ENCODE measurements at places on chromosomes 7 and 10. TPM values are rescaled to one million over a fixed set of nuclear protein-coding genes. Genes with fewer than 3 reads are reported as not detected.

FOXL3 gene
- 4.5 TPM for total RNA-seq

KCNIP2 gene
- 5.6 TPM for total RNA-seq

HOXA4 gene
- 1.7 TPM for total RNA-seq

LBX1 gene
- total RNA-seq: 0.12 TPM

ATP6V1F gene
- total RNA-seq: 166 TPM

AKR1C1 gene
- 23.2 TPM for total RNA-seq

BMPER gene
- total RNA-seq: 2.8 TPM

THSD7A gene
- total RNA-seq: 6.8 TPM

ECHDC3 gene
- total RNA-seq: 83.8 TPM

ZC3HAV1L gene
- 22.4 TPM for total RNA-seq

TMEM225B gene
- 62.1 TPM for total RNA-seq

HOXA2 gene
- total RNA-seq: 0.31 TPM

VPS41 gene
- 52.7 TPM for total RNA-seq

- DNase-seq: no peak
These were observed 32.4 kb downstream of the DRGX start for GRCh38 chr10:49363309-49364031.

DNA sequence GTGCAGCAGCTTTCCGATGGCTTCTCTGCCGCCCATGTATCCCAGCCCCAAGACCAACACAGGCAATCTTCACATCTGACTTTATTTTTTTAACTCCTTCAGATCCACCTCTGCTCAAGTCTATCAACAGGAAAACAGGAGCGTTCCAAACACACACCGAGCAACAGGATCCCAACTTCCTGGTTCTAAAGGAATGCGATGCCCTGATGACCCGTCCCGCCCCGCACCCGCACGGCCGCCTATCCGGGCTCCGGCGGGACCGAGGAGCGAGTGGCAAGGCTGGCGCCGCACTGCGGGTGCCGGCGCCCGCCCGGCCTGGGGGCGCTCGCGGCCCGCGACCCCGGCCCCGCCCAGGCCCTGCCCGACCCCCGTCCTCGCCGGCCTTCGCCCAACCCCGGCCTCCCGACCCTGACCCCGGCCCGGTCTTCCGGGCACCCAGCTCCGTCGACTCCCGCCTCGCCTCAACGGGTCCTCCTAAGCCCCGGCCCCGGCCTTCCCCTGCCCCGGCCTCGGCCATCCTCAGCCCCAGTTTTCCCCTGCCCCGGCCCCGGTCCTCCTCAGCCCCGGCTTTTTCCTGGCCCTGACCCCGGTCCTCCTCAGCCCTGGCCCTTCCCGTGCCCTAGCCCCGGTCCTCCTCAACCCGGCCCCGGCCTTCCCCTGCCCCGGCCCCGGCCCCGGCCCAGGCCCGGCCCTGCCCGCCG, 730 bp downstream of the LARP4B start:
- peak; percentile 28 for DNase-seq

DNA sequence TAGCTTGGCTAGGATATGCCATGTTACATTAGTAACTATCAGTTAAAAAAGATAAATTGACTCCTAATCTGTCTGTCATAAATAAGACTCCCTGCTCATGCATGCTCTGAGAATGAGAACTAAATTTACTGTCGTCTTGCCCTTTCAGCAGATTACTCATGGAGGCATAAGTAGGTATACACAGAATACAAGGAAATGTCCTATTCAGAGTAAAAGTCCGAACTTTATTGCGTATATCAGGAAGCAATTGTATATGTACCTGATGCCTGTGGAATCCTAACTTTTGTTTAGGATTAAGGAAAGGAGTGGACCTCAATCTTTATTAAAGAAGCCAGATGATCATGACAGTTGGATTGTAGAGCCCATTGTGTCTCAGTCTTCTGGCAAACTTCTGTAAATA, 118.6 kb downstream of the THSD7A start:
- no peak for DNase-seq

GRCh38 chr7:22724861-22725260, 2.1 kb upstream of the IL6 start:
- DNase-seq: no peak

DNA sequence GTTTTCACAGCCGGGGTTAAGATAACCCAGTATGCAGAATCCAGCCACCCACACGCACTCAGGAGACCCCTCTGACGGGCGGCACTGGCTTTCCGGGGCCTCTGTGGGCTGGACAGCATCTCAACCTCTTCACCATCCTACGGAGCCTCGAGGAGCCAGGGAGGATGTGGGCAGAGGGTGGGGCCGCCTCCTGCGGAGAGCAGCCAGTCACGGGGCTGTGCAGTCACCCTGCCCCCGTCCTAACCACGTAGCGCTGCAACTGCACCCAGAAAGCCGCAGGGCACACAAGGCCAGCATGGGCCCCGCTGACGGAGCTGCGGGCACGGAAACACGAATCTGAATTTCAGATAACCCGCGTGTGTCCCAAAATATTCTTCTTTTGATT, 270.3 kb downstream of the ELFN1 start:
- peak; percentile 62 for DNase-seq

GRCh38 chr7:81583882-81584533, 185.8 kb downstream of the HGF start:
- DNase-seq: no peak

DNA sequence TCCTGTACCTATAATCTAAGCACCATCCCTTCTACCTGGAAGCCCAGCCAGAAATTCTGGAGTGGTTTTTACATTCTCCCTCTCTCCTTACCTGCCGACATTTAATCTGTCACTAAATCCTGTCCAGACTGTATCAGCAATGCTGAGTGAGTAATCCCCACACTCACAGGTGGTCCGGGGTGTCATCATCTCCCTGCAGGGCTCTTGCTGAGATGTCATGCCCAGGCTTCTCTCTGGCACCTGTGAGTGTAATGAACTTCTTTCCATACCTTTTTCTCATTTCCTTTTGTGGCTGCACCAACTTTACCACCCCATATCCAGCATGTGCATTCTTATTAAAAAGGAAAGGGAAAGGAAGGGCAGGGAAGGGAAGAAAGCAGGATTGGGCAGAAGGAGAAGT, 355.2 kb downstream of the CCSER2 start:
- no peak for DNase-seq

DNA sequence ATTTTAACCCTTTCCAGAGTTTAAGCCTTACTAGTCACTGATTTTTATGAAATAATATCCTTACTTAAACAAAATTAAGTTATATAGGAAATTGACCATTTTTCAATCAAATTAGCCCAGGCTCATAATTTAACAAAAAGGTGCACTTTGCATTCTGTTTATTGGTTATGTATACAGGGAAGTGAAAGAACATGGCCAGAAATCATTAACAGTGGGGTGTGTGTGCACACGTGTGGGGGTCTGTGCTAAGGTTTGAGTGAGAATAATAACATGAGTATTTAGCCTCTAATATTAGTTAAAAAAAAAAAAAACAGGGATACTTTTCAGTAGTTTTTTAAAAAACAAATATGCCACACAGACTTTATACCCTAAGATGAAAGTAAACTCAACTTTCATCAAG, 510.5 kb upstream of the PFKP start:
- DNase-seq: no peak

GRCh38 chr10:15321431-15322341, 49.4 kb downstream of the FAM171A1 start:
- no peak for DNase-seq

- no peak for DNase-seq
These were observed 243.8 kb upstream of the KIAA1217 start for GRCh38 chr10:23965123-23965522.

DNA sequence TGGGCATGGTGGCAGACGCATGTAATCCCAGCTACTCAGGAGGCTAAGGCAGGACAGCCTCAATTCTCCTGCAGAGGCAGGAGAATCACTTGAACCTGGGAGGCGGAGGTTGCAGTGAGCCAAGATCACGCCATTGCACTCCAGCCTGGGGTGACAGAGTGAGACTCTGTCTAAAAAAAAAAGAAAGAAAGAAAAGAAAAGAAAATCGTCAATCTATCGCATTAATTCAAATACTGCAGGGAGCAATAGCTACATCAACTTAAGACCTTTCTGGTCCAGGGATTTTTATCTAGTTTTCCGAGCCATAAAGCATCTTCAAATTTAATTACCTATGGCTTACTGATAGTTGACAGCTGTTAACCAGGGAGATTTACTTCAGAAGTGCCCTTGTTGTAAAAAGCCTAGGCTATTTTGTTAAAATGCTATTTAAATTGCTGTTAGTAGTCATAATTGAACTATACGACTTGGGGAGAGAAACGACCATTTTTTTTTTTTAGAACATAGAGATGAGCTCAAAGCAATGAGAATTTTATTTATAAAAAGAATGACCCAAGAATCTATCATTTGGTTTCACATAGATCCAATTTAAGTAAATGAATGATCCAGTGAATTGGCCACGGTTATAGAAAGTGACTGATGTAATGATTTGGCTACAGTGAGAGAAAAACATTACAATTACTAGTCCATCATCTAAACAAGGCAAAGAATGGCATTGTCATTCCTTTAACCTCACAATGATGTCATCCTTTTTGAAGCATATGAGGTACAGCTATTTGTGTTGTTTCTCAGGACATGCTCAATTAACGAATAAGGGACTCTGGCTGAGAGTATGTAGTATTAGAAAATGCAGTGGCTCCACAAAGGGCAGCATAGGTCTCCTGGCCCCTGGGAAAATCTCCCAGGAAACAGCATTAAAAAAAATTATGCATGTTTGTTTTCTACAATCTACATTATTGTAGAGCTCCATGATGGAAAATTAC, 85.3 kb downstream of the SEMA3C start:
- DNase-seq: no peak

GRCh38 chr10:1003884-1004670, 15.8 kb downstream of the GTPBP4 start:
- DNase-seq: no peak

DNA sequence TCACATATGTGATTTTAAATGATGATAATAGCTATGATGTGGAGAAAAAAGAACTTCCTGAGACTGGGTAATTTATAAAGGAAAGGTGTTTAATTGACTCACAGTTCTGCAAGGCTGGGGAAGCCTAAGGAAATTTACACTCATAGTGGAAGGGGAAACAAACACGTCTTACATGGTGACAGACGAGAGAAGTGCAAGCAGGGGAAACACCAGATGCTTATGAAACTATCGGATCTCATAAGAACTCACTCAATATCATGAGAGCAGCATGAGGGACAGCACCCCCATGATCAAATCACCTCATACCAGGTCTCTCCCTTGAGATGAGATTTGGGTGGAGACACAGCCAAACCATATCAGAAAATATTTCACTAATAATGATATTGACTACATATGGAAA, 4.1 kb upstream of the LIPN start:
- DNase-seq: no peak

- DNase-seq: peak; percentile 96
These were observed at the start of gene PFKFB3 for GRCh38 chr10:6202684-6203330. TSS of gene PFKFB3 (plus strand) at chr10:6202932. CDS start at chr10:6203261, 329 bp downstream.

DNA sequence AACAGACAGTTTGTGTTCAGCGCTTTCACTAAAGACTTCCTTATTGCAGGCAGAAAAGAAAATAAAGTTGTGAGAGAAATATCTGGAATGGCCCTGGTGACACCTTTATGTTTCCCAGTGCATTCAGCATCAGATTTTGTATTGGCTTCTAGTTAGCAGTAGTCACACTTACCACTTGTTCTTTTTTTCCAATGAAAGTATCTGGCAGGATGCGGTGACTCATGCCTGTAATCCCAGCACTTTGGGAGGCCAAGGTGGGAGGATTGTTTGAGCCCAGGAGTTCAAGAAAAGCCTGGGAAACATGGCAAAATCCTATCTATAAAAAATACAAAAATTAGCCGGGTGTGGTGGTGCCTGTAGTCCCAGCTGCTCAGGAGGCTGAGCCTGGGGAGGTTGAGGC, 649.6 kb downstream of the LRMDA start:
- DNase-seq: no peak

DNA sequence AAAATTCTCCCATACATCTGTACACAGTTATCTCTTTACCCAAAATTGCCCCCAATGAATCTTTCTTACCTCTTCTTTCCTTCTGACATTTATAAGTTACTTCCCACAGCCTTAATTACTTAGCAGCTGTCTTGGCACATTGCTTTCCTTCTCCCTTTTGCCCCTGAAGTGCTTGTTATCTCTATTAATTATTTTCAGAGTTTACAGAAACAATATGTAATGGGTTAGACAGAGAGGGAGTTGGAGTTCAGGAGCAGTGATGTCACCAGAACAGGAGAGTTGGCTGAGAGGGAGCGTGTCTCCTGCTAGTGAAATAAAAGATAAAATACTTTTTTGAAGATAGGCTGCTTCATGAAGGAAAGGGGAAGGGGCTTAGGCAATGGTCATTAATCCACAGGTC, 57.4 kb downstream of the ITGB8 start:
- no peak for DNase-seq

DNA sequence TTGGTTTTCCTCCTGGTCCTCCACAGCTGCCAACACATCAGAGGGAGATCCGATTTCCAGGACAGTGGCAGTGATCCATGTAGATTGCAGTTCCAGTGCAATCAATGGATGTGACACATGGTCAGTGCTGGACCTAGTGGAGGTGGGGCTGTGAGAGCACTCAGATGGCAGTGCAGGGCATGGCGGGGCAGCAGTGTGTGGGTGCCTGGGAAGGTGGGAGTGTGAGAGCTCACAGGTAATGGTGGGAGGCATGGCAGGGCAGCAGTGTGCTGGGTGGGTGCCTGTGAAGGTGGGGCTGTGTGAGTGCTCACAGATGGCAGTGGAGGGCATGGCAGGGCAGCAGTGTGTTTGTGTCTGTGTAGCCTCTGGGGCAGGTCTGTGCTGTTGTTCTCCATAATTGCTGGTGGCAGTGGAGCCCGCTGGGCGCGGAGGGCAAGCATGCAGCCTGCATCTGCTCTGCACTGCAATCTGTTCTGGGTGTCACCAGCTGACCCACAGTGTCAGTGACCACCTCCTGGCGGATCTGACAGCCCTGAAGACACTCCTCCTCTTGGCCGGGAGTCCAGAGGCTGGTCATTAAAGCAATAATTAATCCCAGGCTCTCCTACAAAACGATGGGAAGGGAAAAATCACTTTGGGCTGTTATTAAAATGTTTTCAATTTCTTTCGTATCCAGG, 8.6 kb upstream of the ADARB2 start:
- DNase-seq: no peak

DNA sequence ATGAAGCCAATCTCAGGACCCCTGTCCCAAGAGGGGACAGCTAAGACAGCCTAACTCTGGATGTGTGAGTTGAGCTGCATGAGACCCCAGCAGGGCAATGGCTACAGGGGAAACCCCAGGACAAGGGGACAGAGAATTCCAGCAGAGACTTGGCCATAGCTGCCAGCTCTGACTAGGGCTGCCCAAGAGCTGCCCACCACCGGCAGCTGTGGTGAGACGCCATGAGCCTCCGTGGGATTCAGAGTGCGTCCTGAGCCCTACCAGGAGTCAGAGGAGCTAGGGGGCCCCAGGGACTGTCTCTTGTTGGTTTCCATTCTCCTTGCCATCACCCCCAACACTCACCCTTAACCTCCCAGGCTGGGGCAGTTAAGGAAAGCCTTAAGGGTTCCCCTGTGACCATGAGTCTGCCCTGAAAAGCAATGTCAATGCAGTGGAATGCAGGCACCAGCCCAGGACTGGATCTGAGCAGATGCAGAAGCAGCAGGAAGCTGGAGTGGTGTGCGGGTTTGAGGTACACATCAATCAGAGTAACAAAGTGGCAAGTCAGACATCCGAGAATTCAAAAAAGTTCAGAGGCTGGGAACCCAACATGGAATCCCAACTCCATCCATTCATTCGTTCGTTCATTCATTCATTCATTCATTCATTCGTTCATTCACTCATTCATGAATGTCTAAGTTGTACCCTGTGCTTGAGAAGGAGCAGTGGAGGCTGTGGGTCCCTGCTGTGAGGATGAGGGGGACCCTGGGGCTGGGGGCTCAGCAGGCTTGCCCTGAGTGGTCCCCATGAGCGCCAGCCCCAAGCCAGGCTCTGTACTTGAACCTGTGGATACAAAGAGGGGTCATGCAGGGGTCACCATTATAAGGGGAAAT, 52.9 kb downstream of the C10orf120 start:
- no peak for DNase-seq

- DNase-seq: peak; percentile 36
These were observed 631 bp downstream of the POR start for GRCh38 chr7:75915416-75916156.
